ENCODE measurements at places on chromosomes 13 and 19.

- DNase-seq: no peak
These were observed 172.9 kb downstream of the OXGR1 start for GRCh38 chr13:96821381-96821780.

DNA sequence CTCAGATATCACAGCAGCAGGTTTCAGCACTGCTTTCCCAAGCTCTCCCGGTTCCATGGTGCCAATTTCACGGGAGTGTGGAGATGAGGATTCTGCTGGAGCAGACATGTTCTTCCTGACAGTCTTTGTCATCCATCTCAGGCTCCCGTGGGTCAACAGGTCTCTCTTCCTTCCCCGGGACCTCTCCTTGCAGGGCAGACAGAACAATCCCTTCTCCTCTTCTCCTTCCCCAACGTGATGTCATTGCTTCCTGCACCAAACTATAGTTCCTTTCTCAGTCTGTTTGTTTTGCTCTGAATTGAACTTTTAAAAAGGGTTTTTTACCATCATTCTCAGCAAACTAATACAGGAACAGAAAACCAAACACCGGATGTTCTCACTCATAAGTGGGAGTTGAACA lies 107.9 kb downstream of the ZNF536 start:
- DNase-seq: no peak

GRCh38 chr13:40505196-40505595 lies 161.2 kb downstream of the FOXO1 start:
- DNase-seq: no peak

- no peak for DNase-seq
These were observed 1.1 kb upstream of the SSBP4 start for GRCh38 chr19:18418029-18418482.

DNA sequence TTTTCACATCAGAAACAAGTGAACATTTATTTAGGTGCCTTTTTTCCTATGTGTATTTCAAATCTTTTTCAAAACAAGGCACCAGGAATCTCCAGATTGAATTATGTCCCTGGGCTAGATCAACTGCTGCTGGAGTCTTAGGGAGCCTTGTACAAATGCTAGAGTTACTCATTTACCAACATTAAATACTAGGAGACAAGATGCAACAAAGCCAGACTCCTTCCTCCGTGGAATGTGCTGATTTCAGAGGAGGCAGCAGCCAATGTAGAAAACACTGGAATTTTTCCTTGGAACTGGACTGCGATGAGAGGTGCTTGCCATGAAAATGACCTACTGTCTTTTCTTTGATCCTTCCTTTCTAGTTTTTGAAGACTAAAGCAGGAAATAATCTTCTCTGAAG lies 1514.7 kb upstream of the MIR17HG start:
- DNase-seq: no peak
